ENCODE measurements at places on chromosomes 11 and 22.
A peak's percentile ranks its signal among the peaks of the same experiment; 100 is the strongest.

DNA sequence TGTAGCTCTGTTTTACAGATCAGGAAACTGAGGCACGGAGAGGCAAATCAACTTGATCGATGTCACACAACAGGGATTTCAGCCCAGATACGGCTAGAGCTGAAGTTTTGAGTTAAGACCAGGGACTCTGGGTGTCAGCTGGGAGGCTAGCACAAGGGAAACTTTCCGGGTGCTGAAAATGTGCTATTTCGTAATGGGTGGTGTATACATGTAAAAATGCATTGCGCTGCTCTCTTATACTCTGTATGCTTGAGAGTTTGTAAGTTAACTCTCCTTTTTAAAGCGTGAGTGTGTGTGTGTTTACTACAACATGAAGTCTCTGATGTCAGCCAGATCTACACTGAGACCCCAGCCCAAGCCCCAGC lies 227.6 kb downstream of the MN1 start:
- DNase-seq, result no peak

GRCh38 chr11:118643142-118643994 lies 36.0 kb downstream of the PHLDB1 start:
- no peak for DNase-seq

DNA sequence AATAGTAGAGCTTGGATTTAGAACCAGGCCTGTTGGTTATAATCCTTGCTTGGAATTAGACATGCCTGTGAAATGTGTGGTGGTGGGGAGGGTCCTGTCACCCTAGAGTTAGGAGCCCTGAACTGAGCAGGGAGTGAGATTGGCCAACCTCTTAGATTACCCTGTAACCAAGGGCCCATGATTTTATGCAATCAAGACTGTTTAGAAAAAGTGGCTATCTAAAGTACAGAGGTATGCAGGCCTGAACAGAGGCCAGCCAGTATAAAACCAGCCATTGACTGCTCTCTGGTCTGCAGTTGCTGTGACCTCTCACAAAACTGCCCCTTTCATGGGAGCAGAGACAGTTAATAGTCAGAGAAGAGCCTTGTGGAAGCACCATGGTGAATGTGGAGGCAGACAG lies 36.2 kb downstream of the SERPINH1 start:
- DNase-seq, result no peak

DNA sequence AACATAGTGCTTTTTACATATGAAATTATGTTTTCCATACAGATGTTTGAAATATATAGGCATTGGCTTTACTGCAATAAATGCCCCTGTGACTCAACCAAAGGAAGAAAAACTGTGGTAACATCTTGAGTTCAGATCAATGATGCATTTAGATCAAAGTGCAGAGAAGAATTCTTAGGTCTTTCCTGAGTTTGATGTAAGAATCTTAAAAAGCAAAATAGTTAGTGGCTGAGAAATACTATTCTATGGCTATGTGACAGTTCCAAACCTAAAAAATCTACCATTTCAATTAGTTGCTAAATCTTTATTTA lies 93.7 kb downstream of the SOX6 start:
- no peak for DNase-seq

- DNase-seq, result no peak
These were observed 7.9 kb downstream of the RNF169 start for GRCh38 chr11:74756571-74756970.

DNA sequence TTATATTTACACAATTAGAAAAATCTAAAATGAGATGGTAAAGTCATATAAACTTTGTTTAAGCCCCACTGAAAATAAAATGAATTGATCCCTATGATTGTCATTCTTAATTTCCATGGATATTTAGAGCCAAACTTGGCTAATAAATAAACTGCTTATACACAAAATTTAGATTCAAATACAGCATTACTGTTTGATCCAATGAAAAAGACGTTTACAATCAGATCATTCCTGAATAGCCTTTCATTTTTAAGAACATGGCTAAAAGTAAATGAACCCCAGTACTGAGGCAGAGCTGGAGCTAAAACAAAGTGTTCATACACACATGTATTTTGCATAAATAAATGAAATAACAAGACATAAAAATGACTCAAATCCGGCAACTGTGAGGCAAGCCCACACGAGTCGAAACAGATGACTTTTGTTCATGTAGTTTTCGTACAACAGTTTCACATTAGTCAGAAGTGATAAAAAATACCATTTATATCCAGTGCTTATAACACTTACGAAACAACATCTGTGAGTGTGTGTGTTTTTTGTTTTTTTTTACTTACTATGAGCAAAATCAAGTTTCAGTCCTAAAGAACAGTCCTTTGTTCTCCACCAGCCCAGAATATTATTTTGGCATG lies 386.5 kb downstream of the SOX6 start:
- no peak for DNase-seq

DNA sequence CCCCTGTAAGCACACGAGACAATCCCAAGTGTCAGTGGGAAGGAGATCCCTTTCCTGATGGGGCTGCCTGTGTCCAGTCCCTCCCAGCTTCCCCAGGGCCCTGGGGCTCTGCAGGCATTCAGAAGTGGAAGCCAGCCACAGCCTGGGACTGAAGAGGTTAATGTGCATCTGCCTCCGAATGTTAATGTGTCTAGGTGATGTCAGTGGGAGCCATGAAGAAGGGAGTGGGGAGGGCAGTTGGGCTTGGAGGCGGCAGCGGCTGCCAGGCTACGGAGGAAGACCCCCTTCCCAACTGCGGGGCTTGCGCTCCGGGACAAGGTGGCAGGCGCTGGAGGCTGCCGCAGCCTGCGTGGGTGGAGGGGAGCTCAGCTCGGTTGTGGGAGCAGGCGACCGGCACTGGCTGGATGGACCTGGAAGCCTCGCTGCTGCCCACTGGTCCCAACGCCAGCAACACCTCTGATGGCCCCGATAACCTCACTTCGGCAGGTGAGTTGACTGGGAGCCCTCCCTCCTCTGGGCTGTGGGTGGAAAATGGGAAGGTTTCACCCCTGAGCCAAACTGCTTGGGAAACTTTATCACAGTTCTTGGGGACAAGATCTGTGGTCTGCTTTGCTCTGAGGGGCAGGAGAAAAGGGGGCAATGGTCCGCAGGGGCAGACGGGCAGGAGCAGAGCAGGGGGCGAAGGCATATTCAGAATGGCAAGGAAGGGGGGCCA lies at the start of gene MCHR1:
TSS of gene MCHR1 (plus strand) at position 236 of the 715 bp plus-strand sequence. CDS start at position 405, 169 bp downstream.
- DNase-seq, result peak; percentile 12
